ENCODE measurements at places on chromosomes 2 and 18.

GRCh38 chr2:17867133-17867532, 11.3 kb upstream of the KCNS3 start:
- no peak for DNase-seq

DNA sequence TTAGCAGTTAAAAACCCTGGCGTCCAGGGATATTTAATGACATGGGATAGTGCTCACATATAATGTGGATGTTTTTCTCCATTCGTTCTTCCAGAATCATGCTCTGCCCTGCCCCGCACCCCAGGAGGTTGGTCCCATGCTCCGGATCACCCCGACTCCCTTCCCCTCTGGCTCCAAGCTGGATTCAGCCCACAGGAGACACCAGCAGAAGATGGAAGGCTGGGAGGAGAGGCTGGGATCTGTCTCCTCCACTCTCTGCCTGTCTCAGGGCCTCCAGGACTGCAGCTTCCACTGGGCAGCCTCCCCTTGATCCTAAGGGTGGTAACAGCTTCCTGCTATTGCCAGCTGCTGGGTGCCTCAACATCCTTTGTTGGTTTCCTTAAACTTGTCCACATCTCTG, 24.5 kb downstream of the TMEM177 start:
- no peak for DNase-seq

DNA sequence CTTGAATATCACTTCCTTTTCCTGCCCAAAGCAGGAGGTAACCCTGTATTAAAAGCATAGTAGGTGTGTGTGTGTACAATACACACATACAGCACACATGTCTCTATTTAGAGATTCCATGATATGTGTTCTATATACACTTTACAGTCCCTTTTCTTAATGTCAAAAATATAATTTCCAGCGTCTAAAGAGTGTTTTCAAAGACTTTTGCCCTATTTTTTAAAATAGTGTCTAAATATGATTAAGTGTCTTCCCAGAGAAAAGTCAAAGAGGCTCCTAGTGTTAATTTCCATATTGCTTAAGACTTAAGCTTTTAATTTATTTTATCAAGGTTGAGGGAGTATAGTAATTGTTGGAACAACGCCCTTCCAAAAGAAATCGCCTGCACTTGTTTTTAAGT, 420.3 kb upstream of the POU3F3 start:
- DNase-seq: no peak

- DNase-seq: no peak
Measured at GRCh38 chr18:74856928-74857327, 259.3 kb downstream of the ZNF407 start.

DNA sequence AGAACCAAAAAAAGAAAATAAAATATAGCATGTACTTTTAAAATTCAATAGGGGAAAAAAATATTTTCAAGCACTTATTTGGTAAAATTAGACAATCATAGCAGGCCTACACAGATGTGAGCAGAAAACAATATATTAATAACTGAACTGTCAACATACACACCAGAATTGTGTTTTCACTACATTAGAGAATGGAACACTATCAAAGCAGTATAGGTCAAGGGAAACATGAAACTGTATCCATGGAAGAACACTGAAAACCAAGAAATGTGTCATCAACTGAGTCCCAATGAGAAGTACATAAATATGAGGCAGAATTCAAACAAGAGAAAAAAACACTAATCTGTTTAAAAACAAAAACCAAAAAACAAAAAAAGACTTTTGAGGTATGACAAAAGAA, 132.4 kb downstream of the USP34 start:
- no peak for DNase-seq

- no peak for DNase-seq
Measured at GRCh38 chr2:70826696-70827350, 6.4 kb upstream of the CLEC4F start.

DNA sequence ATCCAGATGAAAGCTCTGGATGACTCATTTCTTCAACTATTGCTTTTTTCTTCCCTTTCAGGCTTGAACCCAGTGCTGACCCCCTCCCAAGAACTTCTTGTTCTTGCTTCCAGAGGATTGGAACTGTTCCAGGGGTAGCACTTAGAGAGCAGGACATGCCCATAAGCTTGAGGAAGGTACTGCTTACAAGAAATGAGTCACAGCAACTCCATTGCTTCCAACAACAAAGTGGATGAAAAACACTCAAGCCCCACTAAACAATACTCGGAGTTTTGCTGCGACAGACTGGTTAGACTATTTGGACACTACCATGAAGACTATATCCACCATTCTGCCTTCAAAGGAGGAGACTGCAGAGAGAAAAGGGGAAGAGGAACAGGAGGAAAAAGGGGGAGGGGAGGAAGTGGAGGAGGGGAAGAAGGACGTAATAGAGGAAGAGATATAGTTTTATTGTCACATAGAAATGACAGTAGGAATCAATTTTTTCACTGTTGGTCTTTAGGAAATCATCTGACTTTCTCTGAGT, 1.6 kb upstream of the EPC2 start:
- DNase-seq: no peak

DNA sequence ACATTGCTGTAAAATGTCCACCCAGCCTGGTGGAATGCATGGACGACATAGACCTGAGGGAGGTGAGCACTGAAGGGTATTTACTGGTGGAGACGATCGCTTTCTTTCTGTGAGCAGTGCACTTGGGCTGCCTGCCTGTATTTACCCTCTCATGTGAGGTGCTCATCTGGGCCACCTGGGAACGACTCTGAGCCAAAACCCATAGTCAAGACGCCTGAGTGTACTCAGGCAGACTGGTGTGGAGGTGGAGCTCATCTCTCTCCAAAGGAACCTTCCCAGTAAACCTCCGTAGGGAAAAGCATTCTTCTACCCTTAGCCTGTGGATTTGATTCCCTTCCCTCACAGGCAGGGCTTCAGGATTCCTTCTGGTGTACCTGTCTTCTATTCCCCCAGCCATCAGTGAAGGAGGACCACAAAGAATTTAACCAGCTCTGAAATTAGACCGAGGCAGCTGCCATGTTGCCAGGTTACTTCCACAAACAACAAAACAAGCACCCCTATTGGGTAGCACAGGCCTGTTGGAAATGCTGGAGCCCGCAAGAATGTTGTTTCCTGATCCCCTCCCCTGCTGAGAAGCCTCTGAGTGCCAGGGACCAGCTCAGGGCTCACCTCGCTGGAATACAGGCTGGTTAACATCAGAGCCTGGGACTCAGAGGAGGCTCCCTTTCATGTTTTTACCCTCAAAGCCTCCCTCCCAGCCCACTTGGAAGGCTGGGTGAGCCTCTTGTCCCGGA, 47.5 kb upstream of the TXNDC2 start:
- no peak for DNase-seq

DNA sequence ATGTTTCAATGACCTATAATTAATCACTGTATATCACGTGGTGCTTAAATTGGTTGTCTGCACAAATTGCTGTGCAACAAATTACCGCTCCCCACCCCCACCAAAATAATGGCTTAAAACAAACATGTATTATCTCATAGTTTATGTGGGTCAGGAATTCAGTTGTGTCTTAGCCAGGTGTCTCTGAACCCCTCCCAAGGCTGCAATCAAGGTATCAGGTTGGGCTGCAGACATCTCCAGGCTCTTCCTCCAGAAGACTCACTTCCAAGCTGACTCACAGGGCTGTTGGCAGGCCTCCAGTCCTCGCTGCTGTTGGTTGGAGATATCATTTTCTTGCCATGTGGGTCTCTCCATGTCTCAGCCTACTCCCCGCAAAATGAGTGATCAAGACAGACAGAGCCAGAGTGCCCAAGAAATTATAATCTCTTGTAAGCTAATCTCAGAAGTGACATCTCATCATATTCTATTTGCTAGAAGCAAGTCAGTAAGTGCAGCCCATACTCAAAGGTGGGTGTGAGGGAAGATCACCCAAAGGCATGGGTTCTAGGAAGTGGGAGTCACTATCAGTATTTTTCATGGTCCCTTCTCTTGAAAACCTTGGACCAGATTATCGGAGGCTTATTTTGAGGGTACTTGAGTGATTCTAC, 38.4 kb downstream of the SPC25 start:
- DNase-seq: no peak
